ENCODE measurements at places on chromosomes 7 and 10.

- DNase-seq = no peak
Observed at GRCh38 chr10:126290232-126290631, 98.0 kb downstream of the ADAM12 start.

DNA sequence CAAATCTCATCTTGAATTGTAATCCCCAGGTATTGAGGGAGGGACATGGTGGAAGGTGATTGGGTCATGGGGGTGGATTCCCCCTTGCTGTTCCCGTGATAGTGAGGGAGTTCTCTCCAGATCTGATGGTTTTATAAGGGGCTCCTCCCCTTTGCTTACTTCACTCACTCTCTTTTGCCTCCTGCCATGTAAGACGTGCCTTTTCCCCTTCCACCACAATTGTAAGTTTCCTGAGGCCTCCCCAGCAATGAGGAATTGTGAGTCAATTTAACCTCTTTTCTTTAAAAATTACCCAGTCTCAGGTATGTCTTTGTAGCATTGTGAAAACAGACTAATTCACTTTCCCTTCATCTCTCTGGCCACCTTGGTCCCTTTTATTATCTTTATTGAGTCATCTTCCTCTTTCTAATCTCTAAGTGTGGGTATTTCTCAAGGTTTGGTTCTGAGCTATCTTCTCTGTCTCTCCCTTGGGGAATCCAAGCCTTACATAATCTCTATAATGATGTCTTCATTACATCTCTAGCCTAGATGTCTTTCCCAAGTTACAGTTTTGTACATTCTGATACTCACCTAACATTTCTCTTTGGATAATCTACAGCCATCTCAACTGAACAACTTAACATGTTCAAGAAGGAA, 99.1 kb upstream of the JCAD start:
- no peak for DNase-seq

- DNase-seq = peak; percentile 84
Observed at GRCh38 chr10:110774069-110775019, 97.4 kb upstream of the PDCD4 start.

DNA sequence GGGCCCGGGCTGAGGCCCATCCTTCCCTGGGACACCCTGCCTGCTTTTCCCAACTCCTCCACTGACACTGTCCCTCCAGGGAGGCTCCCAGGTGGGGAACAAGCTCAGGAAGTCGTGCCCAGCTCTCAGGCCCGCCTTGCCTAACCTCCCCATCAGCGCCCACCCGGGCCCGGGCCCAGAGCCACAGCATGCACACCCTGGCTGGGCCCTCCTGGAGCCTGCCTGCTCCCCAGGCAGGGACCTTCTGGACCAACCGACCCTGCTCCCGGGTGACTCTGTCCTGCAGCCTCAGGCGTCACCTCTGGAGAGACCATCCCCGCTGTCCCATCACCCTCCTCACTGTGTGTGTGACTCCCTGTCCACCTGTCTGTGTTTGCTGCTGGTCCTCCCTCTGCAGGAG, 1.8 kb upstream of the TMEM184A start:
- DNase-seq = no peak

- DNase-seq = no peak
Observed at GRCh38 chr7:44541028-44541869, at the start of gene NPC1L1. Gene NPC1L1 (minus strand): TSS chr7:44541330. CDS start chr7:44541259, 71 bp downstream.

GRCh38 chr7:129167817-129168216, 20.6 kb upstream of the SMO start:
- DNase-seq = no peak

DNA sequence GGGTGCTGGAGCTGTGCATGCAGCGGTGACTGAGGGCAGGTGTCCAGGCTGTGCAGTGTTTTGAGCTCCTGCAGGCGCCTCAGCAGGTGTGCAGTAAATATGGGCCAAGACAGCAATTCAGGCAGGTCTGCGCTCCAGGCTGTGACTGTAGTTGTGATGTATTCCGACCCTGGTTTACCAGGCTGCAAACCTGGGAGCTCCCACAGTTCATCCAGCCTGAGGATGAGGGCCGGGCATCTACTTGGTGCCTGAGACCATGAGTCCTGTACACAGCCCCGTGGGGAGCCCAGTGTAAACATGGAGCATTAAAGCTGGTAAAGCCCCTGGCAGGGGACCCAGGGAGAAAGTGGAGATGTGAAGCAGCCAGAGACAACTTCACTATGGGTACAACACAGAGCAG, 82.8 kb downstream of the VOPP1 start:
- no peak for DNase-seq

- no peak for DNase-seq
Observed at GRCh38 chr10:87868277-87868676, 4.9 kb downstream of the PTEN start.

GRCh38 chr10:986137-986825, 2.0 kb upstream of the GTPBP4 start:
- no peak for DNase-seq

DNA sequence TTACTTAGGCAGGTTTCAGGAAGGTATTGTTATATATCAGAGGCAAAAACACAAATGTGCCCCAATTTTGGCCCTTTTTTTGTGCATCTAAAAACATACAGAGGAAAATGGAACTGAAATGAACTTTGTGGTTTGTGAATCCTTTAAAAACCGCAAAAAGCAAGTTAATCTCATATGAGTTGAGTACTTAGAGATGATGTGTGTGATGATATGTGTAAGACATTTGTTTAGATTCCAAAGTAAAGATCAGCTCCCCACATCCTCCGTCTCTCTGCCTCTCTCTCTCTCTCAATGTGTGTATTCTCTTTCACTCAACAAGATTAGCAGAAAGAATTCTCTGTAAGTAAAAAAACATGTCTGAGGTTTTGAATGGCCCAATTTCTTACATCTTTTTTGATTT, 201.9 kb downstream of the MALRD1 start:
- DNase-seq = no peak

GRCh38 chr7:2102375-2102723, 130.4 kb downstream of the MAD1L1 start:
- DNase-seq = no peak

DNA sequence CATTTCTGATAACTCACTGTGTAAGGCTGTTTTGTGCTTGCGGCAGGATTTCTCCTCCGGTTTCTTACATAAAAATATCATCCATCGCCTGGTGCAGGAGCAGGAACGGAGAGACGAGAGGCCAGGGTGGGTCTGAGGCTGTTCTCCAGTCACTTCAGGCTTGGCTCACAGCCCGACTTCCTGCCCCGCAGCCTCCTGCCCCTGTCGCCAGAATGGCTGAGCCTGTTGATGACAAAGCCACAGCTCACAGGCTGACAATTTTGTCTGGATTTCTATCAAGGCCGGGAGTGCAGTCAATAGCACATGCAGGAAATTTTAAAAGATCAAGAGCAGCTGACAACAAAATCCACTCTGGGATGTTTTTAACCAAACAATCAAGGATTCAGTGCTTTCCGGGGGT, 229.7 kb upstream of the ZNF32 start:
- DNase-seq = no peak

DNA sequence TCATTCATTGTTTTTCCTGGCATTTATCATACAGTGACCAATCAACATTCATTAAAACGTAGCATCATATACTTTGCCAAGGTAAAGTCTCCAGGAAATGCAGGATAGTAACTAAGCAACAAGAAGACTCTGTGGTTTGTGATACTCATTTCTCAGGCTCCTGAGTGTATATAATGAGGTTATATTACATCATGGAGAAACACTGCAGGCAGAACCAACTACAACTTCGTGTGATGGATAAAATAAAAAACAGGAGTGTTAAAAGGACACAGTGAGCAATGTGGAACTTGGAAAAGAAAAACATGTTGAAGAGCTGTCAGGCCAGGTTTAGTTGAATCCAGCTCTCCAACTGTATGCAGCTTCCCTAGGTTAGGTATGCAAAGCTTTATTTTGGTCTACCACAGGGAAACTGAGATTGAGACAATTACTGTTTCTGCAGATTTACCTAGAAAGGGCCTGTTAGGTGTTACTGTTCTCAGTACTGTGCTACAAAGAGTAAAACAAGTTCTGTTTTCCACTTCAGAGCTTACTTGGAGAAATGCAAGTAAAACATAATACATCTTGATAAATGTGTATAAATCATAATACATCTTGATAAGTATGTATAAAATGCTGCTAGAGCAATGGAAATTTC, 7.8 kb upstream of the CCNY start:
- no peak for DNase-seq

- DNase-seq = no peak
Observed at GRCh38 chr7:156609010-156609877, 31.3 kb upstream of the RNF32 start.

DNA sequence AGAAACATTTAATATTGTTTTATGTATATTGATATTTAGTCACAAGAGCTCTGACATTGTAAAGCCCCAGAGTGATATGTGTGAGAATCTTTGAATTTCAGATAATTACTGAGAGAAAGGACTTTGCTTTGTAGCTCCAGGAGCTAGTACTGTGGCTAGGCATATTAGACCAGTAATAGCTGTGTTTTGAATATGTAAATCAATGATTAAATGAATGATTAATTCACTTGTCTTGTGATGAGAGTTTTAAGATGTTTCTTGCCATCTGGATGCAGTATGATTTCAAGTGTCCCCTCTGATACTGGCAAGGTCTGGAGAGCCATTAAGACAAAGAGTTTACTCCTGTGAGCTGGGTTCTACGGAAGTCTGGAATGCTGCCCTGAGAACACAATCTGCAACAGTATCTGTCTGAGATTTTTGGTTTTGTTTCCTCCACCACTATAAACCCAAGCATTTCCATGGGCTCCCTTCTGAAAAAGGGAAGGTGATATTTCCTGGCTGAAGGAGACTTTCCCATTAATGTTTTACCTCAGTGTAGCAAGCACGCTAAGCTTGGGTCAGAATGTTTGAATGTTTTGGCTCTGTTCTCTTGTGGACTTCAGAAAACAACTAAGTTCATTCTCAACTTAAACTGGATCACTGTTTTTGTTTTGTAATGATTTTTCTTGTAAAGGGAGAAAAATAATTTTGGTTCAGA, 61.3 kb upstream of the BICC1 start:
- DNase-seq = no peak

GRCh38 chr10:802506-802905, 113.0 kb upstream of the DIP2C start:
- DNase-seq = no peak

DNA sequence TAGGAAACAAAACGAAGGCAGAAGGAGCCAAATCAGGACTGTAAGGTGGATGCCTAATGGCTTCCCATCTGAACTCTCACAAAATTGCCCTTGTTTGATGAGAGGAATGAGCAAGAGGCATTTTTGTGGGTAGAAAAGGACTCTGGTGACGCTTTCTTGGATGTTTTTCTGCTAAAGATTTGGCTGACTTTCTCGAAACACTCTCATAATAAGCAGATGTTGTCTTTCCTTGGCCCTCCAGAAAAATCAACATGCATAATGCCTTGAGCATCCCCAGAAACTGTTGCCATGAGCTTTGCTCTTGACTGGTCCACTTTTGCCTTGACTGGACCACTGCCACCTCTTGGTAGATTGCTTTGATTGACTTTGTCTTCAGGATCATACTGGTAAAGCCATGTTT, 13.5 kb downstream of the PTPN12 start:
- no peak for DNase-seq

GRCh38 chr10:55500931-55501559, 700.0 kb upstream of the PCDH15 start:
- DNase-seq = peak; percentile 2

- DNase-seq = no peak
Observed at GRCh38 chr10:95337423-95338160, 46.8 kb upstream of the PDLIM1 start.

- no peak for DNase-seq
Observed at GRCh38 chr7:27546610-27547009, 116.1 kb downstream of the HIBADH start.

Data from GM20000 (cell line).